MG63 (cell line): ENCODE measurements at places on chromosomes 2 and 18.

GRCh38 chr2:49102146-49102545, 52.2 kb downstream of the FSHR start:
- DNase-seq: no peak

DNA sequence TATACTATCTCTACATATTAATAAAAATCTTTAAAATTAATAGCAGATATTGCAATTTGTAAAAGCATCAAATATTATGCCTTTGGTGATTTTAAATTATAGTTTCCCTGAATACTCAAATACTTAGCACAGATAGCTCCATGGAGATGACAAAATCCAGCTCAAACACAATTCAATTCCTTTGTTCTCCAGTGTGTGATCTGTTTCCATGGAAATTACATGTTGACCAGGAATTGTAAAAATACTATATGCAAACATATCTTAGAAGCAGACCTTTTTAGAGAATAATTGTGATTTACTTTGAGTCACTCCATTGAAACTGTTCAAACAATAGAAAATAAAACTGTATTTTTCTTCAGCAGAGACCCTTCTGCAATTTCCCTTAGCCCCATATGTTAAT, 68.3 kb downstream of the FAM161A start:
- no peak for DNase-seq

- DNase-seq: peak; percentile 13
Measured at GRCh38 chr2:40304340-40304739, 147.6 kb downstream of the SLC8A1 start.

DNA sequence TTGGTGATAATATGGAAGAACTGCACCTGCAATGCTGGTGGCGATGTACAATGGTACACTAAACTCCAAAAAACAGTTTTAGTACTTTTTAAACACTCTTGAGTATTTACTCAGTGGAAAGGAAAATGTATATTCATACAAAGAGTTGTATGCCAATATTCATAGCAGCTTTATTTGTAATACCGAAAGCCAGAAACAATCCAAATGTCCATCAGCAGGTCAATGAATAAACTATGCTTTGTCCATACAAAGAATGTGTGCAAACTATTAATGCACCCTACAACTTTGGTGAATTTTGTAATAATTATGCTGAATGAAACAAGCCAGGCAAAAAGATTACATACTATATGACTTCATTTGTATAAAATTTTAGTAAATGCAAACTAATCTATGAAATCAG, 396.3 kb downstream of the GALNT13 start:
- no peak for DNase-seq

DNA sequence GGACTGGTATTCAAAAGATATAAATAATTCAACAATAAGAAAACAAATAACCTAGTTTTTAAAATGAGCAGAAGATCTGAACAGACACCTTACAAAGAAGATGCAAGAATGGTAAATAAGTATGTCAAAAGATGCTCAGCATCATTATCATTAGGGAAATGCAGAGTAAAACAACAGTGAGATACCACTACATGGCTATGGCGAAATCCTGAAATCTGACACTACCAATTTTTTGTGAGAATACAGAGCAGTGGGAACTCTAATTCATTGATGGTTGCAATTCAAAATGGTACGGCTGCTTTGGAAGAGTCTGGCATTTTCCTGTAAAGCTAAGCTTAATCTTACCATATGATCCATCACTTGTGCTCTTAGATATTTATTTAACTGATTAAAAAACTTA, 151.8 kb downstream of the UBR3 start:
- no peak for DNase-seq

- no peak for DNase-seq
Measured at GRCh38 chr2:106280722-106281446, 86.8 kb upstream of the UXS1 start.

DNA sequence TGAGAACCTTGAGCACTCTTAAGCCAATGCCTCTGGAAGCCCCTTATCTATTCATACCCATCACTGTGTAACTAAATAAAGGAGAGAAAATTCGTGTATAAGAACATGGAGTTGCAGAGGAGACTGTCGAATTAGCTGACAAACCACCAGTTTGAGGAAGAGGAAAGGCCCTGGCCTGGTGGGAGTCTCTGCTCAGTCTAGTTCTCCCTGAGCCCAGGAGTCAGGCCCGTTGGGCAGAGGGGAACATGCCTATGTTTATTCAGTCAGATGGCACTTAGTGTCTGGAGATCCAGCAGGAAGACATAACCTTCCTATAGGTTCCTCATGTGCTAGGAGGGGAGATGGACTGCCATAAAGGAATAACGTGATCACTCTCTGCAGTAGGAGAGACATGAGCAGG, 60.3 kb downstream of the MGAT5 start:
- no peak for DNase-seq

GRCh38 chr2:169462896-169463695, 16.2 kb upstream of the BBS5 start:
- peak; percentile 63 for DNase-seq

DNA sequence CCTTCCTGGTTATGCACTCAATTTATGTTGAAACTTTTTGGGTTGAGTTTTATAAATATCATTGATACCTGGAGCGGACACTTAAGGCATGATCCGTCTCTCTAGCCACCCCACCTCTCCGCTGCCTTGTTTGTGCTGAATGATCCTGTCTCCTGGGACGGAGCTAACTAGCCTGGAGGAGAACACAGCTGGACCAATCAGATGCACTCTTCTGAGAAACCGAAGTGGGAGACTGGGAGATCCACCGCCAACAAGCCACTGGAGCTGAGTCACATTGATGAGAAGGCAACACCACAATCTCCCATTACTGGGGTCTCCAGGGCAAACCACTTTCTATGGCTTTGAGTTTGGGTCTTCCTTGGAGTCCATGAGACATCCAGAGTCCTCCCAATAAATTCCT, 29.3 kb downstream of the CYP26B1 start:
- no peak for DNase-seq

DNA sequence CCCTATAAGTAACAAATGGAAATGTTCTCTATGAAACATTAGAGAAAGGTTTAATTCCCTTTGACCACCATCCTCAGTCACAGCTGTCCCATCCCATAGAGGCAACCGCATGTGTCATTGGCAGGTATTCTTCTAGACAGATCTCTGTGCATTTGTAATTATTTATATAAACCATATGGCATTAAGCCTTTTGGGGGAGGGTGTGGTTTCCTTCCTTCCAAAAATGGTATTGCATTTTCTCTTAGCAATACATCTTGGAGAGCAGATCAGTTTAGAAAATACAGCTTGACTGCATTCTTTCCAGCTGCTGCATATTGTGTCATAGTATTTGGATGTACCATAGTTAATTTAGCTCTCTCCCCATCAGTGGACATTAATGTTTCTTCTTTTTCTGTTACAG, 57.7 kb downstream of the LCLAT1 start:
- DNase-seq: no peak

DNA sequence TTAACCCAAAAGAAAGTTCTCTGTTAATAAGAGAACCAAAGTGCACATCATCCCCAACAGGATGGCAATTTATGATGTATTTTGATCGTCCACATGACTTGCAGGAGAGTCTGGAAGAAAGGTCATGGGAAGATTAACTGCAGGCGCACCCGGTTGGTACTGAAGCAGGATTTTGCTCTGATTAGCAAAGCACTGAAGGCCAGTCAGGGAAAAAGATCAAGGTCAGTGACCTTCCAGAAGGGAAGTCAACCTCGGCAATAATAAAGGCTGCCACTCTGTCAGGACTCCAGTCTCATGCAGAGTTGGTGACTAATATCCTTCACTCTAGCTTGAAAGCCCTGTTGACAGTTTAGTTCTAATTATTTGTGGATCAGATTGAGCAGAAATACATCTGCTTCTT, 432.7 kb upstream of the RAB12 start:
- DNase-seq: no peak

GRCh38 chr2:54908591-54908990, 141.7 kb downstream of the RTN4 start:
- DNase-seq: no peak

DNA sequence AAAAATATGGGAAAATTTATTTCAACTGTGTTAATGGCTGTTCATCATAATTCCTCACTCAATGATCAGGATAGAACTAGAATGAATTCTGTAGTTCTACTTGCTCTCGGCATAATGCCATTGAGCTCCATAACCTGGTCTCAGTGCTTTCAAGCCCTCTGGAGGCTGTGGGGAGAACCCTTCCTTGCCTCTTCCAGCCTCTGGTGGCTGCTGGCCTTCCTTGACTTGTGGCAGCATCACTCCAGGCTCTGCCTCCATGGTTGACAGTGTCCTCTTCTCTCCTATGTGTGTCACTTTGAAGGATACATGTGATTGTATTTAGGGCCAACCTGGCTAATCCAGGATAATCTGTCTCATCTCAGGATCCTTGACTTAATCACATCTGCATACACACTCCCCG, 26.9 kb upstream of the CABYR start:
- no peak for DNase-seq

- no peak for DNase-seq
Measured at GRCh38 chr2:66477135-66477842, 42.4 kb downstream of the MEIS1 start.

DNA sequence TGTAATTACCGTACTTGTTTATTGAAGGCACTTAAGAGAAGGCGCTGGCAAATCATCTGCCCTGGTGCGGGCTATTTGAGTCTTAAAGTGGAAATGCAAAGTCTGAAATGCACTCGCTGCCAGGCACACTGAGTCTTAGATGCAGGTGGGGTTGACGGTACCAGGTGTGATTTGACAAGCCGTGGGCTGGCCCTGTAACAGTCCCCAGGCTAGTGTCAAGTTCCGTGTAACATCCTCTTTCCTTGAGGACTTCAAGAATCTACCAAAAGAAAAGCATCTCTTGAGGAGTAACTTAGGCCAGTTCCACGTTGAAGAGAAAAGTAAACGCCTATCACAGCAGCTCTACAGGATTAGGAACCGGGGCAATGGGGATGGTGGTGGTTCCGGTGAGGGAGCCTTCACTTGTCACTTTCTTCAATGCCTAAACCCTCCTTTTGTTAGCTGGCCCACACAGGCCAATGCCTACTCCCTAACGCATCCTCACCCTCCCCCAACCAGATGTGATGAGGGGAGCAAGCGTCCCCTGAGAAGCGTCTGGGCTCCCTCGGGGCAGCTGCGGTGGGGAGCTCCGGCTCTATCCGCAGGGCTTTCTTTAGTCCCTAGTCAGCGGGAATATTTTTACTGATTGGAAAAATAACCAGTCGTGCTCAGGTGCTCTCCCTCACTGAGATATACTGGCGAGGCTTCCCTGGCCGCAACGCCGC, 1.5 kb upstream of the UGP2 start:
- no peak for DNase-seq

GRCh38 chr18:54774423-54774822, 53.9 kb upstream of the RAB27B start:
- no peak for DNase-seq

GRCh38 chr2:8133363-8133762, 548.5 kb upstream of the ID2 start:
- no peak for DNase-seq

DNA sequence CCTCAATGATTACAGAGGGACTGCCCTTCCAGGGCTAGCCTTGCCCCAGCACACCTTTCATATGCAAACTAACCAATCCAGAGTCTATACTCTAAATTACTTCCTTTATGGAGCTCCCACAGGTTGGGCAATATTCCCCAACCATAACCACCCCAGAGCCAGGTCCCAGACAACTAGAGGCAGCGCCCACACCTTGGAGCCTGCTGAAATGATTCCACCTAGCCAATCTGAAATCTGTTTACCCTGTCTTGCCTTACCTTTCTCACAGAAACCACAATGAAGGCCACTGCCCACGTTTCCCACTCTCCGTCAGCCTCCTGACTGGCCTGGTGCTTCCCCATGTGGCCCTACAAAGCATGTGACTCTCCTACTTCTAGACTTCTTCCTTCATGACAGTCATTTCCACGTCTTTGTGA, 62.0 kb downstream of the REEP1 start:
- DNase-seq: no peak

DNA sequence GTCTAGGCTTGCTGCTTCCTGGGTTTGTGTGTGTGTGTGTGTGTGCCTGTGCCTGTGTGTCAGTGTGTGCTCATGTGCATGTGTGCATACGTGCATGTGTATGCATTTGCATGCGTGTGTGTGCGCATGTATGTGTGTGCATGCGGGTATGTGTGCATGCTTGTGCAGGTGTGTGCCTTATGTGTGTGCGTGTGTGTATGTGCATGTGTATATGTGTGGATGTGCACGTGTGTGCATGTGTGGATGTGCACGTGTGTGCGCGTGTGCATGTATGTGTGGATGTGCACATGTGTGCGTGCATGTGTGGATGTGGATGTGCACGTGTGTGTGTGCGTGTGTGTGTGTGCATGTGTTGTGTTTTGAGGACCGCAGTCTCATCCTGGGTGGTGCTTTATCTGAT, 42.8 kb downstream of the LPIN1 start:
- DNase-seq: no peak

- no peak for DNase-seq
Measured at GRCh38 chr2:27313882-27314645, 5.8 kb upstream of the UCN start.

- no peak for DNase-seq
Measured at GRCh38 chr18:10249270-10249669, 205.2 kb upstream of the APCDD1 start.

DNA sequence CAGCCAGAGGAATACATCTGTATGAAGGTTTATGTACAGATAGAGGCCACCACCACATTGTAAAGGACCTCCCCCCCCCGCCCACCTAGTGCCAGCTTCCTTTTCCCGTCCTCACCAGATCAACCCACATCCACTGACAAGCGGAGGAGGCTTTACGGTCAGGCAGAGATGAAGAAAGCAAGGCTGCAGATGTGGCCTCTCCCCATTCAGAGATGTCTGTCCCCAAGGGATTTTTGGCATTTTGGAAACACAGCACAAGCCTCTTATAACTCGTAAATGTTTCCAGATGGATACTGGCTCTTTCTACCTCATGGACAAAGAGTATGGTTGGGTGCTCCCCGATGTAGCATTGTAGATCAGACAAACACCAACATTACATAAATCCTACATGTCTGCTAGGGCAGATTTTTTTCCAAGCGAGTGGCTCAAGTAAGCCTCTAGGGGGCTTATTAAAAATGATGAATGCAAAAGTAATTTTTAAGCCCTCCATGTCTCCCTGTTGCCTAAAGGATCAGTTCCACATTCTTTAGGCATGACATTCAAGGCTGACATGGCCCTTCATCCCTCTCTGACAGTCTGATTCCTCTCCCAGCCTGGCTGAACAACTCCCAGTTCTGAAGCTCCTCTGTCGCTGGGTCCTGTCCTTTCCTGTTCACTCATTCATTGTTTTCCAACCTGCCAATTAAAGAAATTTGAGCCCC, 11.7 kb downstream of the VIT start:
- DNase-seq: peak; percentile 67

GRCh38 chr2:216436383-216436782, 24.1 kb downstream of the SMARCAL1 start:
- no peak for DNase-seq
